ENCODE measurements at places on chromosomes 11 and 22.

- DNase-seq, result peak; percentile 35
These were observed 11.3 kb downstream of the DUSP8 start for GRCh38 chr11:1560649-1561251.

DNA sequence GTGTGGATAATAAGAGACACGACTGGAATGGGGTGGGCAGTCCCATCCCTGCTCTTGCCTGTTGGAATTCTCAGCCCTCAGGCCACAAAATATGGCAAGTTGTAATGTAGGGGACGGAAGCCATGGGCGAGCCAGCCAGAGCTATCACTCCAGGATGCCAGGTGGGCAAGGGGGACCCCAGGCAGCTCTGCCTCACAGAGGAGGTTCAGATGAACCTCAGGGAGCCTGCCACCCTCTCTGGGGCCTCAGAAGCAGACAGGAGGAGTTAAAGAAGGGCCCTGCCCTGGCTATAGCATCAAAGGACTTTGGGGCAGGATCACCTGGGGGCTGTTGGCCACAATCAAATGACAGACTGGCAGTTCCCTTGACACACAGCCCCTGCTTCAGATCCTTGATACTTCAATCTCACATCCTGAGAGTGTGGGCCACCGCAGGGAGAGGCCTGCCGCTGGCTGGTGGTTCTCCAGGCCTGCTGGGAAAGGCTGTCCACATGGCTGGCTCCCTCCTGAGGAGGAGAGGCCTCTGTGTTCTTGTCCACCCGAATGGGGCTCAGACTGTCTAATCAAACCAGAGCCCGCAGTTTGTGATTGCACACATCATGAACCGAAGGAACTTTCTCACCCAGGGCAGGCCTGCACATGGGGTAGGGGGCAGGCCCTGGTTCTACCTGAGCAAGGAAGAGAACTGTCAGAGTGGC lies 31.4 kb downstream of the IGLL1 start:
- DNase-seq, result no peak

- DNase-seq, result no peak
These were observed 94.1 kb downstream of the CACNA1I start for GRCh38 chr22:39664485-39665200.

- no peak for DNase-seq
These were observed 12.6 kb downstream of the RHBDD3 start for GRCh38 chr22:29255064-29255621.

GRCh38 chr22:35065796-35066218 lies at the start of gene ISX:
Gene ISX, plus strand, starts transcription at chr22:35066158. Its CDS starts 930 bp downstream, at chr22:35067088.
- no peak for DNase-seq

GRCh38 chr11:23851216-23851615 lies 645.6 kb upstream of the LUZP2 start:
- DNase-seq, result no peak

DNA sequence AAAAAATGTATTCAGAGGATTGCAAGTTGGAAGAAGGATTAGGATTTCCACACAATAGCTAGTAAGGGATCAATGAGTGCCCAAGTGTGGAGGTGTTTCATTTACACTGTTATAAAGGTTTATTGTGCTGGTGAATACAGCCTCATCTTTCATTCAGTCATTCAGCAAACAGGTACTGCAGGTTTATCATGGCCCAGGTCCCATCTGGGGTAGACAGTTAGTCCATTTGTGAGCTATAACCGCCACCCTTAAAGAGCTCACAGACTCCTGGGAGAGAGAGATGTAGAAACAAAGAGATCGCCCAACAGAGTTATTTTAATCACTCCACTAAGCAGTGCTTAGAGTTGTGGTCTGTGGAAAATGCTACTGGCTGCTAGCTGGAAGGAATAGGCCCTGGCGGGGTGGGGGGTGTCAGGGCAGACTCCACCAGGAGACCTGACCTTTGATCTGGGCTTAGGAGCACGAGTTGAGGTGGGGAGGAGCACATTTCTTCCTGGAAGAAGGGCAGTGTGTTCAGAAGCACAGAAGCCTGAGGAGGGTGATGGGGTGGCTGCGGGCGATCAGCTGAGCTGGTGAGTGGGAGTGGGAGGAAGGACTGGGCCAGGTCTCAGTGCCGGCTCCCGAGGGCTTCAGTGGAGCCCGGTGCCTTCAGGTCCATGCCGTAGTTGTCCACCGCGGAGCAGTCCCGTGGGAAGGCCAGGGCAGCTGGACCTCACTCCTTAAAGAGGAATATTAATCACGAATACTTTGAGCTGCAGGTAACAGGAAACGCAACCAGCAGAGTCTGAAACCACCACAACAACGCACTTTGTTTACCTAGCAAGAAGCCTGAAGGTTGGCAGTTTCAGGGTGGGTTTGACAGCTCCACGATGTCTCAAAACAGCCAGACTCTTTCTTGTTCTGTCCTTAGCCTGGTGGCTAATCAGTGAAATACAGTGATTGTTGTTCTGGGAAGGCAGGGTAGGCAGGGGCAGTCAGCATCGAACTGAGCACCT lies 11.2 kb downstream of the TOM1 start:
- DNase-seq, result no peak

- DNase-seq, result no peak
These were observed 66.6 kb upstream of the RDX start for GRCh38 chr11:110362971-110363509.

DNA sequence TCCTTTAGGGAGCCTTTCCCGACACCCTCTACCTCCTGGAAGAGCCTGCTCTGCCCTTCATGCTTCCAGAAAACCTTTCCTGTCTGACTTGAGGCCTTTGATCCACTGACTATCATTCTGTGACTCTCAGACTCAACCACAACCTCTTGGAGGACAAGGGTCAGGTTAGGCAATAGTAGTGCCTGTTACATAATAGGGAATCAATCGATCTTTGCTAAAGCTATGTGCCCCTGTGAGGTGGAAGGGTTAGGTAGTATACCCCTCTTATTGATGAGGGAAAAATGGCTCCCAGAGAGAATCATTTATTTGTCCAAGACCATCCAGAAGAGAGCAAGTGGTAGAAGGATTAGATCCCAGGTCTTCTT lies 16.2 kb downstream of the KCNC1 start:
- no peak for DNase-seq

GRCh38 chr22:39361496-39361895 lies 11.7 kb downstream of the SYNGR1 start:
- no peak for DNase-seq

DNA sequence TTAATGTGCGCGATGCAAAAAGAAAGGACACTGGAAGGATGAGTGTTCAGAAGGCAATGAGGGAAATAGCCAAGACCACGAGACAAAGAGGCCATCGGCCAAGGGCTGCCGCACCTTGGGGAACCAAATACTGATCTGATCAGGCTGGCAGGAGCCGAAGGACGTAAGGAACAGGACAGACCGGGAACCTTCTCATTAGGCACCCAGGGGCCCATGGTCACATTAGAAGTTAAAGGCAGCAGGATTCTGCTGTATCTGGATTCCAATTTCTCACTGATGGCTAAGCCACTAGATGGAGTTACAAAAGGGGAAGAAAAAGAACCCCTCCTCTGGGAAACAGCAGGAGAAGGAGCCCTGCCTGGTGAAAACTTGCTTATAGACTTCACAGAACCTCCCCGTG lies 28.8 kb upstream of the CPT1A start:
- DNase-seq, result no peak

- peak; percentile 37 for DNase-seq
These were observed 38.5 kb downstream of the TNRC6B start for GRCh38 chr22:40216041-40216756.

DNA sequence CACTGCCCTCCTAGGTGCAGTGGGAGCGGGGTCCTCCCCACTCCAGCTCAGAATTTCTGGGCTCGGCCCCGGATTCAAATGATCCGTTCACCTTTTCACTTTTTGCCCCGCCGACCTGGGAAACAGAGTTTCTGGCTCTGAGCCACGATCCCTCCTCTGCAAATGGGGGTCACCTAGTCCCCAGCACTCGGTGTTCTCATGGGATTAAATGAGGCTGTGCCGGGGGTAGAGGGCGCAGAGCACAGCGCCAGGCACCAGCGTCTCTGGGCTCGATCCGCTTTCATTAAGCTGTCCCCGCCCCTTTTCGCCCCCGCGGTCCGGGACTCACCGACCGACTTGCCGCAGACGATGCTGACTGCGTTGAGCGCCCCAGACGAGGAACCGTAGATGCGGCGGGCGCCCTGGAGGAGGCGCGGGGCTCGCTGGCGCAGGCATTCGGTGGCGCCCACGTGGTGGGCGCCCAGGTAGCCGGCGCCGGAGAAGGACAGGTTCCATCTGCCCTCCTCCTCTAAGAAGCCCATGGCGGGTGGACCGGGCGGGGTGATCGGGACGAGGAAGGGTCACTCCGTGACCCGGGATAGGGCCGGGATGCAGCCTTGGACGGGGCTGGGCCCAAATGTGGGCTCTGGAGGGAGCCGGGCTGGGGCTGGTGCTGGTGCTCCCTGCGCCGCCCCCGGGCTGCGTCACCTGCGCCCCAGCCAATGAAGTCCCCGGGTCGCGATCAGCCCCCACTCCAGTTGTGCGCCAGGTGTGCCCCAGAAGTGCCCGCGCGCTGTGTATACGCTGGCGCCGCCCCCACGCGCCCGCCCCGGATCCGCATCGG lies at the start of gene PNPLA5:
Gene PNPLA5, minus strand, starts transcription at position 654 of the 823 bp plus-strand sequence. Its CDS starts 133 bp downstream, at position 521.
- no peak for DNase-seq

DNA sequence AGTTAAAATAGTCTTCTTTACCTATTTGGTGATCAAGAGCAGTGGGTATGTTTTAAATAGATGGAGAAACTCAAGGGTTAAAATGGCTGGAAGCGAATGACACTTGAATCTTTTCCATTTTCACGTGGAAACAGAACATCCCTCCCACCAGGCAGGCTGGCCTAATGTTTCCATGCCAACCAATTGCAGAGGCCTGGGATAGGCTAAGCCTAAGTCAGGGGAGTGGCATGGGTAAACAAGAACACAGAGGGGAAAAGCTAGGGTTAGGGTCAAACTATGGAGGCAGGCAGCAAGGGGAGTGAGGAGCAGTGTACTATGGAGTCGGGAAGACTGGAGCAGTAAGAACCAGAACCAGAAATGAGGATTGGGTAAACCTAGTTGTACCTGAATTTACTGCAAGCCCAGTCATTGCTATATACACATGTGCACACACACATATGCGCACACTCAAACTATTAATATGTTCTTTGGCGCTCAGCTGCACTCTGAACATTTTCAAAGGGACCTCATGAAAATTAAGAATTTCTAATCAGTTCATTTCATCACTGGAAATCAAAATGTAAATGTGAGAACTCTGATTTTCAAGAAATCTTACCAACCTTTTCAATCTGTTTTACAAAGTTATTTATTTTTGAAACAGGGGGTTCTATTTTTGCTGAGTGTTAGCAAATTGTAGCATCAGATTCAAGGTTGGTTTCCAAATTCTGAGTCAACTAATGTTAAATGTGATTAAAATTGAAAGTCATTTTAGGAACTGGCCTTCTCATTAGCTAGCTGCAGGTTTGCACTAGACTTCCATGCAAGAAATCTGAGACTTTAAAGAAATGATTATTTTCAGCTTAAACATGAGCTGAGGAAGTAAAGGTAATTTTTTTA lies 327.0 kb upstream of the CCDC90B start:
- DNase-seq, result peak; percentile 8

DNA sequence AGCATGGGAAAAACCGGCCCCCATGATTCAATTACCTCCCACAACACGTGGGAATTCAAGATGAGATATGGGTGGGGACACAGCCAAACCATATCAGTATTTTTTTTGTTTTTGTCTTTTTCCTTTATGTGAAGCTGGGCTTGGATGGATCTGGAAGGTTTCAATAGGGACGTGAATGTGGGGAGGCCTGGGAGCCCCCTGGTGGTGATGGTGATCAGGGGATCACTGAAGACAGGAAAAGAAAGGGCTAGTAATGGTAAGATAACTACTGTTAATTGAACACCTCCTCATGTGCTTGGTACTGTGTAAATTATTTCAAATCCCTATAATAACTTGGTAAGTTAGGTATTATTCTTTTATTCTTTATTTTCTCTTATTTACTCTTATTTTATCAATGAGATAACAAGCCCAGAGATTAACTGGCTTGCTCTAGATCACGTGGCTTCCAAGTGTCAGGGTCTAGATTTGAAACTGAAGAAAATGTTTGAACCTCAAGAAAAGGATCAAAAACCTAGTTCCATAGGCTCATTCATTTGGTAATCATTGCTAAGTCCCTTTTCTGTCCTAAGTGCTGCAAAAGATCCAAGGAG lies 364.2 kb downstream of the TENM4 start:
- DNase-seq, result no peak

GRCh38 chr11:133228471-133229329 lies 303.6 kb downstream of the OPCML start:
- DNase-seq, result no peak

DNA sequence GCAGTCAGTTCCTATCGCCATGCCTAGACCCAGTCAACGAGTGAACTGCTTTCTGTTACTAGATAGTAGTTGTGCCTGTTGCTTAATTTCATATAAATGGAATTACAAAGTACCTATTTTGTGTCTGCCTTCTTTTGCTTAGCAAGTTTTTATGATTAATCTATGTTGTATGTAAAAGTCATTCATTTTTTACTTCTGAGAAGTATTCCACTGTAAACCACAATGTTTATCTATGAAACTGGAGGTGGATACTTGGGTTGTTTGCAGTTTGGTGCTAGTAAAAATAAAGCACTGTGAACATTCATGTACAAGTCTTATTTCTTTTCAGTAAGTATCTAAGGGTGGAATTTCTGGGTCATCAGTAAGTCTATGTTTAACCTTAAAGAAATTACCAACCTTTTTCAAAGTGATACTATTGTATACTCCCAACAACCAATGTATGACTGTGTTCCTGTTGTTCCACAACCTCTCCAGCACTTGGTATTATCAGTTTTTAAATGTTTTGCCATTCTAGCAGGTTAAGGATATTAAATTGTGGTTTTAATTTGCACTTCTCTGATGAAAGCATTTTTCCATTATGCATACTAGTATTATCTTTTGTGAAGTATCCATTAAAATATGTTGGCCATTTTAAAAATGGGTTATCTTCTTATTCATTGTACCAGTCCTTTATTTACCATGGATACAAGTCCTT lies 68.2 kb downstream of the DNAJC24 start:
- DNase-seq, result no peak

DNA sequence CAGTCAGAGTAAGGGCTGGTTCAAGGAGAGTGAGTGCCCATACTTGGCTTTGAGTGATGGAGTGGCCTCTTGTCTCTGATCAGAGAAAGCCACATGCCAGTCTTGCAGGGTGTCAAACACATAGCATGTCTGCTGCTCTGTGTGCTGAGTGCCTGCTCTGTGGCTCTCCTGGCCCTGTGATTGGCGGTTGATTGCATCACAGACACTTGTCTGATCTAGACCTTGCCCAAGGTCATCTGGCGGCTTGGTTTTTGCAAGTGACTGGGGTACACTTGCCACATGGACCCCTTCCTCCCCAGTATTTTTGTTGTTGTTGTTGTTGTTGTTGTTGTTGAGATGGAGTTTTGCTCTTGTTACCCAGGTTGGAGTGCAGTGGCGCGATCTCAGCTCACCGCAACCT lies 10.3 kb downstream of the OSBP2 start:
- DNase-seq, result no peak

All from GM12892 (cell line).